Activated T-cell treated with anti-CD3 and anti-CD28 coated beads for 48 hours (primary cell): ENCODE measurements at places on chromosomes 7 and 10.

GRCh38 chr10:88831709-88832108 is 19.9 kb downstream of the ANKRD22 start:
- DNase-seq, result peak; percentile 29

- DNase-seq, result no peak
These were observed 24.0 kb downstream of the ZPBP start for GRCh38 chr7:50068850-50069551.

DNA sequence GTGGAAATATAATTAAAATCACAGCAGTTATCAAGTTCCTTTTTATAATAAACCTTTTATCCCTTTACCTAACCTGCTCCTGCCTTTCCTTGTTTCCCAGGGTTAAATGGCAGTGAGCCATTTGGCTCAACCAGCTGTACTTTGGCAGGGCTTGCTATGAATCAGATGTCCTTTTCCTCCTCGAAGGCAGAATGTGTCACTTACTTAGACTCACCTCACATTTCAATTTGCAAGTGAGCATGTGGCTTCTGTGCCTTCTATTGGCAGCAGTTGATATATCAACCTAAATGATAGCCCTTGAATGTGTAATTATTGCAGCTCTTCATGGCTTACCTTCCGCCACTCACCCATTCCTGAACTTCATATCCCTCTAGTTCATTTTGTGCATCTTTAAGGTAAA is 301.7 kb downstream of the CSTF2T start:
- no peak for DNase-seq

DNA sequence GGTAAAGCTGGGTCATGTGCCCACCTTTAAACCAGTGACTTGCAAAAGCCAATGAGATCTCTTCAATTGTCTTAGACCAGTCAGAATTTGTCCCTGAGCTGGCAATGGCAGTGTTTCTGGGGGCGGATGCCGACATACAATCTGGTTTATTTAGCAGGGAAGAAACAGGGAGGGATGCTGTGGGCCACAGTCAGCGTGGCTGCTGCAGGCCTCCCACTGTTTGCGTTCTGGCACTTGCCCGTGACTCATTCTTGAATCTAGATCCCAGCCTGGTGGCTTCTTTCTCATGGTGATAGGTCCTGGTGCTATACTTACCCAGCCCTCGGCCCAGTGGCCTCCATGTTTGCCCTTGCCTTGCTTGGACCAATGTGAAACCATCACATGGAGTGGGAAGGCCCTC is 3.1 kb upstream of the CPA1 start:
- no peak for DNase-seq

DNA sequence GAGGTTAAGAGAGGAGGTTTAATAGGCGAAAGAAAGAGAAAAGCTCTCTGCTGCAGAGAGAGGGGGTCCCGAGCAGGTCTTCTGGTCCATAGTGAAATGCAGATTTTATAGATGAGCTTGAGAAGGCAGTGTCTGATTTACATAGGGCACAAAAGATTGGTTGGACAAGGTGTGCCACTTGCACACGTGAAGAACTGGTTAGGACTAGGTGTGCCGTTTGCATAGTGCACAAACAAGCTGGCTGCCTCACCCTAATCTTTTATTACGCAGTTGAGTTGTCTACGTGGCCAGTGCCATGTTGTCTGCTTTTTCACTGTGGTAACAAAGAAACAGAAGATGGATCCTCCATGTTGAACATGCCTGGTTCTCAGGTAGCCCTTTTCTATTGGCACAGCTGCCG is 82.6 kb downstream of the AMPH start:
- no peak for DNase-seq
